Activated CD4-positive, CD25-positive, alpha-beta regulatory T cell treated with anti-CD3 and anti-CD28 coated beads, Interleukin-2, amount 50 U/mL, for 24 hours (primary cell): ENCODE measurements at places on chromosomes 3 and 15.

- no peak for ATAC-seq
Measured at GRCh38 chr3:10240799-10241198, 7.5 kb upstream of the TATDN2 start.

- no peak for ATAC-seq
Measured at GRCh38 chr15:92810418-92811138, 89.5 kb upstream of the CHD2 start.

- ATAC-seq, result no peak
Measured at GRCh38 chr15:75235051-75235673, 23.0 kb upstream of the GOLGA6C start.

DNA sequence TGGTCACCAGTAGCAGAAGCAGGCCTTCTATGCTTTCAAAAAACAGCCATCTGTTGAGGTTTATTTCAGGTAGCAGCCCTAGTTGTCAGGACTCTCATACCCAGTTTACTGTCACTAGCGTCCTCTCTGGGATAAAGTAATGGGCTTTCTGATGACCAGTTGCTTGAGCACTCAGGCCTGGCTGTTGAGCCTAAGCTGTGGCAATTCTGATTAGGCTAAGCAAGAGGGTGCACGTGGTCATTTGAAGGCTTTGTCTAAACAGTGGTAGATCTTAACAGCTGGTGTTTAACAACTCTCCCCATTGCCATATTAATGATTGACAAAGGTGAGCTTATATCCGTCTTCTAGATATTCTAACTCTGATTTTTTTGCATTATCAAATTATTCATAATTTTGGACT, 132.9 kb upstream of the TMCO5A start:
- no peak for ATAC-seq

GRCh38 chr3:104392327-104392726, 974.4 kb upstream of the ALCAM start:
- no peak for ATAC-seq

GRCh38 chr3:66362541-66362941, 138.3 kb downstream of the LRIG1 start:
- ATAC-seq, result no peak

DNA sequence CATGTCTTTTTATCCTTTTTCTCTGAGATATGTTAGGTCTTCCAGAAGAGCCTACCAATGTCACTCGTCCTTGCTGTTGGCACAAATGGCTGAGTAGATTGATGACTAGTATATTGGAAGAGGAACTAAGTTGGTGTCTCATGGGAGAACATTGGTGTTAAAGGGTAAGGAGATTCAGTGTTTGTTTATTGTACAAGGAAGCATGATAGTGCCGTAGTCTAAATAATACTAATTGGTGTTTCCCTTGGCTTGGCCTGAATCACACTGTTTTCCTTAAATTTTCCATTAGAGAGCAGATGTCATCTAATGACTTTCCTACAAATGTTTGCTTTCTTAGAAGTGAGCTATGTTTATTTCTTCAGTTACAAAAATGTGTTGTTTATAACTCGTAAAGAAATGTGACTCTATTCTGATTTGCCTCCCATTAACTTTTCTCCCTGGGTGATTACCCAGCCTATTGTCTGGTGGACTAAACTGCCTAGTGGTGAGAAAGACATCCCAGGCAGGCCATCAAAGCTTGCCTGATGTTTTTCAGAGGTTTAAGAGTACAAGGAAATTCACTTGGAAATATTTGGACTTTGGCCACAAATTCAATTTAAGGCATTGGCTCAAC, 28.7 kb downstream of the ADAMTSL3 start:
- no peak for ATAC-seq

DNA sequence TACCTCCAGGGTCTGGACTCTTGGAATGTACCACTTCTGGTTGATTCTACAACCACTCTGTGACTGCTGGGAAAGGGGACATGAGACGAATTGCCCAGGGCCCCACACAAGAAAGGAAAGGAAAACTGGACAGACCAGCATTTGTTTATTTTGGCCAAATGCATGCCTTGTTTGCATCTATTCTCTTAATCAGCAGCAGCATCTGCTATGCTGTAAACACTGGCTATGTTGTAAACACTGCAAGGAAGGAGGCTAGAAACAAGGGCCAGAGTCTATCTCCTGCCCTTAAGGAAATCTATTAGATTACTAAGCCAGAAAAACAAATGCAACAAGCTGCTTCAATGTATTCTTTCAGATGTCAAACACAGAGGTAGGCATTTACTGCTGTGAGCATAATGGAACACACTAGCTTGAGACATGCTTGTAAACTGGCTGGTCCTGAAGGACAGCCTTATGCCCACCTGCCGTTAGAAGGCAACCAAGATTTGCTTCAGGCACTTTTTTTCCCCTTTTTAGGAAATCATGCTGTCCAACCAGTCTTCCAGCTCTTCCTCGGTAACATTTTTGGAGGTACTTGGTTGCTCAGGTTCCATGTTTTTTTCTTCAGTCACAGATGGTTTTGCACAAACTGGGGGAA, 102.1 kb upstream of the CHRM5 start:
- ATAC-seq, result no peak

DNA sequence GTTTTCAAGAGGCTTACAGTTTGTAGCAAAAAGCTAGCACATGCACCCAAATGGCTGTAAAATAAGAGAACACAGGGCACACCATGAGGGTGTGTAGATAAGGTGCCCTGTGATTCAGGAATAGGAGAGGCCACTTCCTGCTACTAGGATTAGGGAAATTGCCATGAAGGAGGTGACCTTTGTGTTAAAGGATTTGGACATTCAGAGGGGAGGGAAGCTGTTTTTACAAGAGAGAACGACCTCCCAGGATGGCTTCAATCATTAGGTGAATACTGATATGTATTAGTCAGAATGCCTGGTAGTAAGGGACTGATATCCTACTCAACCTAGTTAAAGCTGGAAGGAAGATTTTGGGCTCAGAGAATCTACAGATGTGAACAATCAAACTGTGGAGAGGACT, 35.7 kb upstream of the ABHD17C start:
- ATAC-seq, result no peak

GRCh38 chr15:93028111-93028631, 60.8 kb downstream of the RGMA start:
- ATAC-seq, result no peak

GRCh38 chr3:43533009-43533408, 88.8 kb downstream of the ANO10 start:
- ATAC-seq, result no peak

DNA sequence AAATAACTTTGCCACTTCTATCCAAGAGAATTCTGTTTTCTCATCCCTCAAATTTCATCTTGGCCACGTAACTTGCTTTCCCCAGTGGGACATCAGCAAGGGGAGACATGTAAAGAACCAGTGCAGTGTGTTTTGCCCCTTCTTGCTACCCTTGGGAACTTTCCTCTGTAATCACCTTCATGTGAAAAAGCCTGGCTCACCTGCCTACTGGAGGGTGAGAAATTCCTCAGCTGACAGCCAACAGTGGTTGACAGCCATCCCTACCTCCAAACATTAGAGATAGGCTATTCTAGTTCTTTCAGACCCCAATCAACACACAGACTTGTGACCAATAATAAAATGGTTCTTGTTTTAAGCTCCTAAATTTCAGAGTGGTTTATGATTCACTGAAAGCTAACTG, 333.9 kb upstream of the TBC1D5 start:
- no peak for ATAC-seq

- ATAC-seq, result no peak
Measured at GRCh38 chr3:143605233-143605950, 242.9 kb downstream of the SLC9A9 start.

GRCh38 chr15:37002041-37002672, 98.2 kb downstream of the MEIS2 start:
- ATAC-seq, result no peak

GRCh38 chr3:158769952-158770740, 31.7 kb upstream of the MFSD1 start:
- no peak for ATAC-seq

DNA sequence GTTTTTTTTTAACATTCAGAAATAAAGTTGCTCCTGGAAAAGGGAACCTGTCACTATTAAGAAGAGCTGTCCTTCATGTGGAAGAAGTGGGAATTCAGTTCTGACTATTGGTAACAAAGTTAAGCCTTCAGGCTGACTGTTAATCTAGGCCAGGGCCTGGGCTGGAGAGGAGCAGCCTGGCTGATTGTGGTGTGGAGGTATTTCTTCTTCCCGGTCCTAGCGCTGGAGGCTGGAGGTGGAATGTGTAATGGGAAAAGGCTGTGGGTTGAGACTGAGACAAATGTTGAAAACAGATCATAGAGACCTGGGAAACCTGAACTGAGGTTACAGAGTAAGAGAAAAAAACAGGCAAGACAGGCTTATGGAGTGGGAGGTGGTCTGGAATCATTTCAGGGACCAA, 23.8 kb upstream of the SH3BP5 start:
- ATAC-seq, result no peak

DNA sequence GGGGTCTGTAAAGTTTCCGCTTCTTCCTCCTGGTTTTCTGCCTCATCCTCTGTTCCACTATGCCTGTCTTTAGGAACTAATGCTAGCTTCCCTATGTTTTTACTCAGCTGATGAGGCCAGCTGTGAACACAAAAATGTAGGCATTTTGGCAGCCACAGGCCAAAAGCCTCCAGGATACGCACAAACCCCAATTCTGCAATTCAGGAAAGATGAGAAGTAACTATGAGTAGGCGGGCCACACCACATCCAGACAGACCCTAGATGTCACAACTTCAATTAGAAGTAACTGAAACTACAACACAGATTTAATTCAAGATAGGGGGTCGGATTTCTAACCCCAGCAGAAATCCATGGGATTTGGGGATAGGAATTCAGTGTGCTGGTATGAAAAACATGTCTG, 11.9 kb downstream of the CA12 start:
- ATAC-seq, result no peak

- no peak for ATAC-seq
Measured at GRCh38 chr3:127152684-127153505, 40.0 kb upstream of the PRR23E start.

DNA sequence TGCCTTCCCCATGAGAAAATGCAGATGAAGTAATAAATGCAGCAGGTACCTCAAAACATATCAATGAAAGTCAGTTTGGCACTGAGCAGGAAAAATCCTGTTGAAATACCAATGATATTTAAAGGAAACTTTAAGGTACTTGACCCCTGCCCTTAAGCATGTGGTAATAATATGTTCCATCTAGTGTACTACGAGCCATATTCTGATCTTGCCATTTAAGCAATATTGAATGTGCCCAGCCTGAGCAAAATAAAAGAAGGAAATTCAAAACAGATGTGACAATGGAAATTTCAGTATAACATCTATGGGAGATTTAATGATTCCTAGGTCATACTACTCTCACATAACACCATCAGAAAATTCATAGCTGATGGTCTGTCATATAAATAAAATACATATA, 191.8 kb upstream of the CGNL1 start:
- no peak for ATAC-seq

DNA sequence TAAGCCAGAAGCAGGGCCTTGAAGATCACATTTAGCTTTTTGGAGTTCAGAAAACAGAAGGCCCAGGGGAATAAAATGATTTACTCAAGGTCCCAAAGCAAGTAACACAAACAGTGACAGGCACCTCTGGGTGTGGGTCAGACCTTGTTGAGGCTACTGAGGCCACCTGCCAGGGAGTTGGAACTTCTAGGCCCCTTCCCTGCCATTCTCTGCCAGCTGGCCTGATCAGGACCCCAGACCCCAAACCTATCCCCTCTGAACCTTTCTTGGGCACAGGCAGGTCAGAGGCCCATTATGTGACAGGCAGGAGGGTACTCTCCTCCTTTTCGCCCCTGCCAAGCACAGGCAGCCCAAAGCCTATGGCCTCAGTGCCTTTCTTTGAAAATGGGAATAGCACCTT, 49.4 kb upstream of the ATP2B2 start:
- no peak for ATAC-seq

DNA sequence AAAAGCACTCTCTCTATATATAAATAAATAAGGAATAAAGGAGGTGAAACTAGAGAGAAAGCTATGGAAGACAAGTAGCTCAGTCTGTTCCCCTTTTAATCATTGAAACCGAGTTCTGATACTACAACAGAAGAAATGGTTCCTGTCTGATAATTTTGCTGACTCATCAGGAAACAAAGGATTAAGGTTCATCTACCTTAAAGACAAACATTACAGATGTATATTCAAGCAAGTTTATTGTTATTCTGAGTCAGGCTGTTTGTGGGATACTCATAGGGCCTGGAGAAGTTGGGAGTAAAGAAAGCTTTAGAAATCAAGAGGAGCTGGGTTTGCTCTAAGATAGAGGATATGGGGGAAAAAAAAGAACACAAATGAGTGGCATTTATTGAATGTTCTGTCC, 566.0 kb downstream of the ROBO2 start:
- no peak for ATAC-seq

- no peak for ATAC-seq
Measured at GRCh38 chr15:60525341-60526039, 46.5 kb upstream of the ICE2 start.

DNA sequence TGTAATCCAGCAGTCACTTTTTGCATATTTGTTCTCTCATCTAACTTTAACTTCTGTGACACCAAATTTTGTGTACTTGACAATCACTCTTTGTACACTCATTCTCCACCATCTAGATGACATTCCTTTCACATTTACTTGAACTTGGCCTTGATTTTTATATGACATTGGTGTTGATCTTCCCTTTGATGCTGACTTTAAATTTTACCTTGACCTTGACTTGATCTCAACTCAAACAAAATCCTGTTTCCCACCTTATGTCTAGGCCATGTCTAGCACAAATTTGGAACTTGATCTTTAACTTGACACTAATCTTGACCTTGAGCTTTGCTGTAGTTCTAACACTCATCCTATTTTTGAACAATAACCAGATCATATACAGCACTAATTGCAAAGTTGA, 33.2 kb downstream of the ROPN1B start:
- no peak for ATAC-seq

DNA sequence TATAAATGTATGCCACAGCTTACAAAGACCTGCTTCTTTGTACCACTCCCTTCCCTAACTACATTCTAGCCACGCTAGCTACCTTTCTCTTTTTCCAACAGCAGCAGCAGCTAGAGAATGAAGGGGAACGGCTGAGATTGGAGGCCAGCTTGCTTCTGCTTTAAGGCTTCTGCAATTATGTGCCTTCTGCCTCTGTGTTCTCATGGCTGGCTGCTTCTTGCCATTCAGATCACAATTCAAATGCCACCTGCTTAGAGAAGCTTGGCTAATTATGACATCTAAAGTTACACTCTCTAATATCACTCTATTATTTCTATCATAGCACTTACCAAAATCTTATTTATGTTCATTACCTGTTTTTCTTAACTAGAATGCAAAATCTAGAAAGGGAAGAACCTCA, 95.2 kb downstream of the RYK start:
- no peak for ATAC-seq

DNA sequence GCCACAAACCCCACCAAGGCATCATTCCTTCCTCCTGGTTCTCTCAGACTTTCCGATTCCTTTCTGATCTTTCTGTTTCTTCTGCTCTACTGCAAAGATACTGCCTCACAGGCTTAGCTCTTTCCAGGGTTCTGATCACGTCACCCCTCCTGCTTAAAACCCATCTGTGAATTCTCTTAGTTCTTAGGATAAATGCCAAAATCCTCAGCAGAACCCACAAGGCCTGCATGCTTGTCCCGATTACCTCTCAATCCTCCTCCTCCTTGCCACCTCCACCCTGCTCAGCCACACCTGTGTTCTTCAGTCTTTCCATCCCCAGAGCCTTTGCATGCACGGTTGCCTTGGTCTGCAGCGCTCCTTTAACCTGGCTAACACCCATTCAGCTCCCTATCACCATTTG, 84.0 kb downstream of the SRGAP3 start:
- no peak for ATAC-seq
